ENCODE measurements at places on chromosomes 6 and 20.

GRCh38 chr20:45452772-45453691, 16.5 kb upstream of the WFDC2 start:
- no peak for DNase-seq

- DNase-seq, result no peak
Observed at GRCh38 chr6:170289951-170290295, 955 bp downstream of the DLL1 start.

GRCh38 chr6:138241934-138242333, 23.6 kb upstream of the PBOV1 start:
- no peak for DNase-seq

DNA sequence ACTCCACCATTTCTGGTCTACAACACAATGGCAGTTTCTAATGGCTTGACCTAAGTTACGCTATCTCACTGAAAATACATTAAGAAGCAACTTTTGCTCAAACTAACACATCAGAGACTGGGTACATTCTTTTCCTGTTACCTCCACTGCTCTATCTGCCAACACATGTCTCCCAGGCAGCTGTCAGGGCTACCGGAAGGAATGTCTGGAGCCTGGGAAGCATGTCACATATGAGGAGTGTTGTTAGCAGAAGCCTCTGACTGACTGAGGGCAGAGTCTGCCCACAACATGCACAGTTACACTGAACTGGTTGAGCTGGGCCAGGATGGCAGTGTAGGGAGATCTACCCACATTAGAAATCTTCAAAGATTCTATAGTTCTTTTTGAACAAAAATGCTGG, 264.5 kb downstream of the KIF16B start:
- no peak for DNase-seq

DNA sequence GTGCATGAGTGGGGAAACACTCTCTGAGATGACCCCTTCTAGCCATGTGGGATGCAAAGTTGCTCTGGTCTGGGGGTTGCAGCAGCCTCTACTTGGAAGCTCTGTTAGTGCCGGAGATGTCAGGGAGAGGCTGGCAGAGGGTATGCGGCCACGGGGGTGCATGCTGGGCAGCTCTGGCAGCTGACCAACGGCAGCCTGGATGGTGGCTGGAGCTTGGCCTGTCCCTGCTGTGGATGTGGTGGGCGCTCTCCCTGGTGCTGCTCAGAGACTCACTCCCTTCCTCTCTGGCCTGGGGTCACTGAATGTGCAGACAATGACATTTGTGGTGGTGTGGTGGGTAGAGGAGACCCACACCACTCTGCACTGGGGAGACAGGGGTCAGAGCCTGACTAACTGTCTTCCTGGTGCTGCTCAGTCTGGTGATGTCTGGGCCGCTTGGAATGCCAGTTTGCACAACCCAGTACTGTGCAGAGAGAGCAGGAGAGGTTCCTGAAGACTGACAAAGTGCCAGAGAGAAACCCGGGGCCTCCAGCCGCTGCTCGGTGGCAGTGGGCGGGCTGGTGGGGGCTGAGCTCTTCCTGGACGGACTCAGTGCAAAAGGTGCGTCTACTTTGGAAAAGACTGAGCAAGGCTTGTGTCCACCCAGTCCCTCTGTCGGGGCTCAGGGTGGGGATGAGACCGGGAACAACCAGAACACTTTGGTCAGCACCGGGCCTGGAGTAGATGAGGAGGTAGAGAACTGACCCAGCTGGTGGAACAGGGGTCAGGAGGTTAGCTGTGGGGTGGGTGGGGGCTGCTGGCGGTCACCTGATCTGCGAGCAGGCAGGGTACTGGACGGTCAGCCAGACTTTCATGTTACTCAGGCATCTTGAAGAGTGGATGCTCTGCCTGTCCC, 2.7 kb downstream of the MYT1 start:
- DNase-seq, result no peak

GRCh38 chr6:40626886-40627285, 39.7 kb upstream of the LRFN2 start:
- no peak for DNase-seq

GRCh38 chr20:63066506-63067265, 59.9 kb upstream of the BHLHE23 start:
- DNase-seq, result no peak

DNA sequence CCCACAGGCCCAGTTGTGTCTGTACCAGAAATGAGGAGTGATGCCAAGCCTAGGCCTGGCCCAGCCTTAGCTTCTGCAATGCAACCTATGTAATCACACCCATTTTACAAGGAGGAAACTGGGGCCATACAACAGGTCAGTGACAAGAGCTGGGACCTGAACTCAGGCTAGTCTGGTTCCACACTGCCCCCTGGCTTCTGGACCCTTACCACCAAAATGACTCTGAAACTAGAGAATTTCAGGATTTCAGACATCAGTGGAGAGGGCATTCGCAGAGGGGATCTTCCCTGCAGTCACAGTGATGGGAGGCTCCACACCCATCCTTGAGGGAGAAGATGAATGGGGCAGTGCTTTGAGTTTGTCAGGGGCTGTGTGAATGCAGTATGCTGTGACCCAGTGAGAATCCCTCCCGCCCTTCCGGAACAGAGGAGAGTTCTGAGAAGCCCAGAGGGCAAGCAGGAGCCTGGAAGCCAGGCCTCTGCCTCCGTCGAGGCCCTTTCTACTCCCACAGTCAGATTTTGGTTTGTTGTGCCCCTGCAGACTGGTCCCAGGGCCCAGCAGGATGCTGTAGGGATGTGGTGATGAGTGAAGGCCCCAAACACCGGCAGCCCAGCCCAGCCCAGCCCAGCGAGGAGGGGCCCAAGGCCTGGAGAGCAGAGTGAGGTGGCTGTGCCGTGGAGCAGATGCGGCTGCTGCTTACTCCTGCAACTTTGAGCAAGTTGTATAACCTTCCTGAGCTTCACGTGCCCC, 48.1 kb upstream of the MYL9 start:
- DNase-seq, result no peak

- peak; percentile 87 for DNase-seq
Observed at GRCh38 chr6:26251354-26252076, 113.5 kb upstream of the BTN3A2 start.

DNA sequence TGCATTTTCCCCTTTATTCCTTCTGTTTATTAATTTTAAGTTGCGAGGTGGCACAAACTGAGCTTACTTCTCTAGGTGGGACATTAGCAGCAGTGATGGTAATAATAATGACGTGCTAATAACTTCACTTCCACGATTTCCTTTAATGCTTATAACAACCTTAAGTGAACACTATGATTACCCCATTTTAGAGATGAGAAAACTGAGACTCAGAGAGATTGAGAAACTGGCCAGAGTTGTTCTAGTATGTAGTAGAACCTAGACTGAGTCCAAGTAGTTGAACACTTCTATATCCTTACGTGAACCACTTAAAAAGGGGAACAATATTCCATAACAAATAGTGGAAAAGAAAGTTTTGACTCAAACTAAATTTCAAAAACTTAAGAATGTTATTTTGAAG, 297.5 kb downstream of the GMDS start:
- DNase-seq, result no peak

DNA sequence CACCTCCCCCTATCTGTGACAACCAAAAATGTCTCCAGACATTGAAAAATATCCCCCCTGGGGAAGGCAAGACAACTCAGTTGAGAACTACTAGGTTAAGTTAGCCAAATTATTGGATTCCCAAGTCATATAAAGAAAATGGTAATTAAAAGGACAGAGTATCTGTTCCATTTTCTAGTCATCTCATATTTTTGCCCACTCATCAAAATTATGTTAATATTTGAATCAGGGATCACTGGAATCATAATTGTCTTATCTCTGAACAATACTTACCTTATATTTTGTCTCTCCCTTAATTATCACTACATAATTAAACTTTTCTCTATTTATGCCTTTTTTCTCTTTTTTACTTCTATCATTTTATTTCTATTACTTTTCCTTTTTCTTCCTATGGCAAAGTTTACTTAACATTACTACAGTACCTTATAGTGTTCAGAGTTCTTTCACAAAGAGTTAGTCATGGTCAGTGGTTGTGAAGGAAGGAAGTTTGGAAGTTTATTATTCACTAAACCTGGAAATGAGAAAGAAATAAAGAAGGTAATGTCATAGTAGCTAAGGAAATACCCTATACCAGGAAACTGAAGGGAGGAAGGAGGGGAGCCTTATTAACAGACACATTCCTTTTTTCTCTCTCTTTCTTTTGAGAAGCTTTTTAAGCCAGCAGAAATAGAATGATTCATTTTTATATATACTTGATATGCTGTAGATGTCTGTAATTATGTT, 332.9 kb downstream of the COL12A1 start:
- no peak for DNase-seq

GRCh38 chr20:61935926-61936700, 129.6 kb downstream of the TAF4 start:
- no peak for DNase-seq

GRCh38 chr20:58421497-58421850, 32.4 kb downstream of the VAPB start:
- DNase-seq, result no peak

GRCh38 chr6:107330168-107330567, 129.2 kb downstream of the PDSS2 start:
- DNase-seq, result no peak

DNA sequence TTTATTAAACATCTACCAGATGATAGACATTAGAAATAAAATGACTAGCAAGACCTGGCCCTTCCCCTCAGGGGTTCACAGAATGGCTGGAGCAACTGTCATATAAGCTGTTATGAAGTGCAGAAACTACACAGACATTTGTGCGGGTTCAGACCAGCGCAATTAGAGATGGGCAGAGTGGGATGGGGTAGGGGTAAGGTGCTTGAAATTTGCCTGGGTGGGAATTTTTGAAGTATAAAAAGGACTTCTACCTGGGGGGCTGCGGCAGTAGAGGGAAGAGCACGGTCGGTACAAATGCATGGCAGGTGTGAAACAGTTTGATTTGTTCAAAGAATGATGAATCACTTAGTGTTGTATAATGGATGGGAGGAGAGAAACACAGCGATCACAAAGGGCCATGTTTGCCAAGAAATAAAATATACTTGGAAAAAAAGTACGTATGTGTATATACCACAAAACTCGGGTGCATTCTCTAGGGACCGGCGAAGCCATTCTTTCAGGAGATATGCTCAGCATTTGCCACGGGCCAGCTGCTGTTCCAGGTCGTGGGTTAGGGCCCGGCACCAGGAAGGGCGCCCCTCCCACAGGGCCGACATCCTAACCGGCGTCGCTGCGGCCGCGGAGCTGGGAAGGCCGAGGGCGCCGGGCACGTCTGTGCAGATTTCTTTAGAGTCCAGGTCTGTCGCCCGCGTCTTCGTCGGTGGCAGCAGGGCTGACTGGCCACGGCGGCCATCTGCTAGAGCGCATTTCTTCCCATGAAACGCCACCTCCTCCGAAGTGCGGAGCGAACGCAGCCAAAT, 809 bp upstream of the NOL7 start:
- no peak for DNase-seq

GRCh38 chr6:152270301-152270925, 366.7 kb downstream of the SYNE1 start:
- no peak for DNase-seq

GRCh38 chr20:31590717-31591225, 14.3 kb upstream of the ID1 start:
- DNase-seq, result no peak

Data from hindlimb muscle (tissue), 1 donor.